ENCODE measurements at places on chromosomes 6 and 20.

GRCh38 chr6:72261554-72261953 is 360.3 kb upstream of the KCNQ5 start:
- DNase-seq: no peak

GRCh38 chr6:40722091-40722490 is 134.9 kb upstream of the LRFN2 start:
- no peak for DNase-seq

DNA sequence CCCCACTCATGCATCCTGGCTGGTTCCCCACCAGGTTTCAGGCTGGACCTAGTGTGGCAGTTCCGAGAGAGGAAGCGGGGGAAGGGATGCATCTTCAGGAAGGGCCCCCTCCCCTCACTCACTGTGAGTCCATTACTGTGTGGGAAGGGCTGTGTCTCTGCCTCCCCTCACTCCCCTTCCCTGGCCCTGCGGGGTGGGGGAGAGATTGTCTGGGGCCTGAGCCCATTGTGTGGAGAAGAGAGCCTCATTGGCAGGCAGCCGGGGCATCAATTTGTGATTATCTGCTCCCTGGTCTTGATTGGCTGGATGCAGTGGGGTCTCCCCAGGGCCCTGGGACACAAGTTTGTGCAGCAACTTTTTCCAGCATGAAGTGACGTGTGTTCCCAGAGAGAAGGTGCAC is 4.1 kb upstream of the MYT1 start:
- DNase-seq: no peak

DNA sequence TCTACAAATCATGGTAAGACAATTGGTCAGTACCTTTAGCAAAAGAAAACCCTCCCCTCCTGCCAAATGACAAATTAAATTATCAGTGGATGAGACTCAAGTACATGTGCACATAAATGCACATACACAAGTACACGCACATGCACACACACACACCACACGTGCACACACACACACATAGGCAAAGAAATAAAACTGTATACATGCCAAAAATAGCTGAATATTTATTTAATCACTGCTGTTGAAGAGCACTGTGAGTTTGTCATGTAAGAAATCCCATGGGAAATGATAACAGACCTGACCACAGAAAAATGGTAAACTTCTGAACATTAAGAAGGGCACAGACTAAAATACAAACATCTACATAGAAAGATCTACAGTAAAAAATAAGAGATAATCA is 46.6 kb upstream of the TNFAIP3 start:
- DNase-seq: no peak

DNA sequence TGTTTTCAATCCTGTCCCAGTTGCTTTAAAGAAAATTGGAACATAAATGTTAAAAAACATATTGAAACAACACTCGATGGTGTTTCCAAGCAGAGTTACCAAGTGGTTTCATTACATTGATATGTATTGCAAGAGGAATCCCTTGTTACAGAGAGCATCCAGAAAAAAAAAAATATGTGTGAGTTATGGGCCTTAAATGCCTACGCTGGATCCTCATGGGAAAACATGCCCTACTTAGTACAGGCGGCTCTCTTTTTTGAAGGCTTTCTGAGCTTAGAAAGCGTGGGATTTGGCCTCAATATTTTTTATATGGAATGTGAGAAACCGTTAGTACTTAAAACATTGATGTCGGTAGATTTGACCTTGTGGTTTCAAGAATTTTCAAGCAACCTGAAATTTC is 26.1 kb downstream of the BTBD3 start:
- no peak for DNase-seq

GRCh38 chr6:99514089-99514488 is 1.1 kb downstream of the USP45 start:
- no peak for DNase-seq

GRCh38 chr6:4271761-4272470 is 136.5 kb upstream of the ECI2 start:
- no peak for DNase-seq

DNA sequence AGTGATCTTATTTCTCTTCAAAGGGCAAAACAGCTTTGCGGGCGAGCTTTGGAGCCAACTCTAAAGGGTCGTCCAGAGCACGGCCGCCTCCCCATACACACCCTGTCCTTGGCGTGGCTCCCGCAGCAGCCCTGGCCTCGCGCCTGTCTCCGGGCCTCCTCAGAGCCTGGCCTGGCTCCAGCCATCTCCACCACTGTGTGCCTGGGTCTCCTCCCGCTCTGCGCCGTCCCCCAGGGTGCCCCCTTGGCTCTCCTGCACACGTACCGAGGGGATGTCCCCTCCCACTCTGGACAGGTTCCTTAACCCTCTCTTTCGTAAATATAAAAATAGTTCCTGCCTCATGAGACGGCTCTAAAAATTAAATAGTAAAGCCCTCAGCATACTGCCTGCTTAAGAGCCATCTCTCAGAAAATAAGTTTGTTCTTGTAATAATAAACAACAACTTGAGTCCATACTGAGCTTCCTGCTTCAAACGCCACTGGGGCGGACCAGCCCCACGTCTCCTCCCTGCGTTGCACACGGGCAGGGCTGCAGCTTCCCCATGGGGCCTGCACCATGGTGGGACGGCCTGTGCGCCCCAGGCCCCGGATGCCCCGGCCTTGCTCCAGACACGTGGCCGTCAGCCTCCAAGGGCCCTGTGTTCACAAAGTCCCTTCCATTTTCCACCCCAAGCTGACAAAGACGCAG is 226.2 kb downstream of the TTLL2 start:
- no peak for DNase-seq

DNA sequence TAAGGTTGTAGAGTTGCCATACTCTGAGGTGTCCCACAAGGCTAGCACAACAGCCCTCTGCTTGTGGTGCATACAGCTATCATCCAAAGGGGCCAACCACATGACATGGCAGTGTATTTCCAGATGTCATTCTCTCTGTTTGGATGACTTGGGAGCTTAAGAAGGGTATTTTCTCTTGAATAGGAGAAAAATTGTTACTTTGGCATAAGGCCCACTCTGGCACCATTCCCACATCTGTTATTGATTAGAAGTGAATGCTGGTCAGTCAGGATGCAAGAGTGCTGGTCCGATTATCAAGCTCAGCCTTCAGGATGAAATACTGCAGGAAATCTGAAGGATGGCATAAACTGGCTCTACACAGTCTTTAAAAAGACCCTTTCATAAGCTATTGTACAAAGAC is 83.6 kb upstream of the C20orf144 start:
- no peak for DNase-seq

DNA sequence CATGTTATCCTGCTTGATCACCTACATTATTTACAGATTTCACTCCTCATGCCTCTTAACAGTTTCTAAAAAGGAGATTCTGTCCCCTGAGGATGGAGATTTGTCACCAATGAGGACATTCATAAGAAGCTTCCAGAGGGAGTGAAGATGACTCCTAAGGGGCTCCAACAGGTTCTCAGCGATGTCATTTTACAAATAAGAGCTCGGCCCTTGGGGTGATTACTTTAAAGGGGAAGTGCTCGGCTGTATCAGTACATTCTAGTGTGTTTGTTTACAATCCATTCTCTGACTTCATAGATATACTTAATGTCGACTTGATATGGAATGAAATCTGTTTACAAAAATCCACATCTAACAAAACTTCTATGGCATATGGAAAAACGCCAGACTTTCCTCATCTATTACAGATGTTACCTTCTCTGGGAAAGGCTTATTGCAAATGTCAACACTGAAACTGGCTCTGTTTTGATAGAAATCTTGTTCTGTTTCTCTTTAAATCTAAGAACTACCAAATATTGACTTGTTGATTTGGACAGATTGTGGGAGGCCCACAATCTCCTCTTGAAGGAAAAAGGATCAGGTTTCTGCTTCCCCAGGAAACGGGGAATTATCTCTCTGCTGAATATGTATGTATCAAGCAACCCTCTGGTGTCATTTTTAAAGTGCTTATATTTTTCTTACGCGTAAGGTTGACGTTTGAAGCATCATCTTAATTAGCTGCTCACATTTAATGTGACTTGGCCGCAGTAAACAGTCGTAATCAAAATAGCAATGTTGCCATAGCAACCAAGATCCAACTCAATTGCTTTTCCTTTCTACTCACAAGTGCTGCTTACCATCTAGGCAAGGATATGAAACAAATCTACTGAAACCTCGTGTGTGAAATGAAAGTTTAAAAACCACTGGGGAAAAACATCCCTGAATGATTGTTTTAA is 95.7 kb downstream of the SHLD1 start:
- DNase-seq: no peak

- no peak for DNase-seq
Observed at GRCh38 chr6:13272131-13273046, 55.9 kb downstream of the TBC1D7 start.

- no peak for DNase-seq
Observed at GRCh38 chr6:583635-584034, 73.3 kb downstream of the HUS1B start.

DNA sequence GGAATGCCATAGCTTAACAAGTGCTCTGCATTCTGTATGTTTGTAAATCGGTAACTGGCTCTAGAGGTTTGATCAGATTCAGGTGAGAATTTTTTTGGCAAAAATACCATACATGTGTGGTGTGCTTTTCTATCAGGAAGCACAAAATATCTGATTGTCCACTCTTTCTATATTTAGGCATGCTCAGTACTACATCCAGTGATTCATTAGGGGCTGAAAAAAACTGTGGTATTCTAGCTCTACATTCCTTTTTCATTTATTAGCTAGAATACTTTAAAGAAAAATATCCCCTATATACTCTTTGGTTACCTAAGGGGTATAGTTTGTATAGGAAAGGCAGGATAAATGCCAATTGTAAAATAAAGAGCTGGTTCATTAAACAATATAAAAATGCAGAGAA is 10.6 kb upstream of the ELOVL2 start:
- DNase-seq: no peak

GRCh38 chr6:45812922-45813321 is 202.7 kb downstream of the CLIC5 start:
- no peak for DNase-seq

- no peak for DNase-seq
Observed at GRCh38 chr20:52589251-52589812, 382.8 kb upstream of the TSHZ2 start.

DNA sequence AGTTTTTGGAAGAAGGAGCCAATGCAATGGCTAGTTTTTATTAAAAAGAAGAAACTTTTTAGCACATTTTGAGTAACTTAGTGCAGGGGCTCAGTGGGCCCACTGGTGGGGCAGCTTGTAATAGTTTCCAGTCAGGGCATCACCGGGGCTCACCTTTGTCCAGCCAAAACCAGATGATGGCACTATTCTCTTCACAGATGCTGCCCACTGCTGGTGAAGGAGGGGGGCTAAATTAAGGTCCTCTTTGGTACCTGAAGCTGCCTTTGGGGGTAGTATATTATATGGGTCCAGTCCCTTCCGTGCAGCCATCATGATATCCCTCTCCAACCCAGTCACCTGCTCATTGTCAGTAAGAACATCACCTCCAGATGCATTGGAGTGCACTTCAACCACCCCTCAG is 182.9 kb downstream of the PDE7B start:
- no peak for DNase-seq

DNA sequence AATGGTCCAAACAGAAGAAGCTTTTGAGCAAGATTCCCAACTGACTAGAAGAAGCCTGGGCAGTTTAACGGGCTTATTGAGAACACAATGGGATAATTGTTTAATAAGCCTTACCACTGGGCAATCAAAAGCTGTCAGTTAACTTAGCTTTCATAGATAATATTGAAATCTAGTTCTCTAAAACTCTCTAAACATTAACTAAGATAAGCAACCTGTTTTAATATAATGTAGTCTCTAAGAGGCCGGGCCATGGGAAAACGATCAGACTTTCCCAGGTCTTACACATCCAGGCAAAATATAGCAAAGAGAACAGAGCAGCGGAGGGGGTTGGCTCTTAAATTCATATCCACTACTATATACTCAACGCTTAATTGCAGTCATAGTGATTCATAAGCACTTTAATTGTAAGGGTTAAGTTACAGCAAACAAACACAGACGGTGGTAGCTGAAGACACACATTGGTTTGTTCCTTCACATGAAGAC is 128.0 kb upstream of the FAM83B start:
- no peak for DNase-seq

- DNase-seq: no peak
Observed at GRCh38 chr20:38673725-38674091, 50.6 kb upstream of the SLC32A1 start.

DNA sequence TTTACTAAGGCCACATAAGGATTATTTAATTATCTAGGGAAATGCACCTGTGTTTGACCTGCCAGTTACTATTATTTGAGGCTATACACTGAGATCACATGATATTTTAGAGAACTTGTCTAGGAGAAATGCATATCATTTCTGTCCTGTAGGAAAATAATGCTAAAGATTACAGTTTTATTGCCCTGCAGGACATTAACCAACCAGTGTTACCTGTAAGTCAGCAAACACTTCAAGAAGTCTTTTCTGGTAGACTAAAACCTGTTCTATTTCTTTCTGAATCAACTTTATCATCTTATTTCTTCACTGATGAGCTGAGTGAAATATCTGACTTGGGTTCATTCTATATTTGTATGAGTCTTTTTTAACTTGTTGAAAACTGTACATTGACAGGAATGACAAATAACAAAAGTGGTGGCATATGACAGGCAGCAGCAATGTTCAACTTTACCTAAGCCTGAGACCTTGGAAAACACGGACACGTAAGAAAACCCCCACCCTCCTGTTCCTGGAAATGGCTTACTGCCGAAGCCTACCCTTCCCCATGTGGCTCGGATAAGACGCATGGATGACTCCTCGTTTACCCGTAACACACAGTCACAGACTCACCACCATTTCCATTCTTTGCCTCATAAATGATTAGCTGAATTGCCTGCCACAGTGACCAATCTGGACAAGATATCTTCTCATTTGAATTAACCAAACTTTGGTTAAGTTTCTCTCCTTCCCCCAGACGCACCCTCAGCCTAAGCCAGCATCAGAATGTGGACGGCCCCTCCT is 118.0 kb upstream of the CD93 start:
- DNase-seq: no peak
